NCI-H446 (cell line): ENCODE measurements at places on chromosomes 2 and 18.

DNA sequence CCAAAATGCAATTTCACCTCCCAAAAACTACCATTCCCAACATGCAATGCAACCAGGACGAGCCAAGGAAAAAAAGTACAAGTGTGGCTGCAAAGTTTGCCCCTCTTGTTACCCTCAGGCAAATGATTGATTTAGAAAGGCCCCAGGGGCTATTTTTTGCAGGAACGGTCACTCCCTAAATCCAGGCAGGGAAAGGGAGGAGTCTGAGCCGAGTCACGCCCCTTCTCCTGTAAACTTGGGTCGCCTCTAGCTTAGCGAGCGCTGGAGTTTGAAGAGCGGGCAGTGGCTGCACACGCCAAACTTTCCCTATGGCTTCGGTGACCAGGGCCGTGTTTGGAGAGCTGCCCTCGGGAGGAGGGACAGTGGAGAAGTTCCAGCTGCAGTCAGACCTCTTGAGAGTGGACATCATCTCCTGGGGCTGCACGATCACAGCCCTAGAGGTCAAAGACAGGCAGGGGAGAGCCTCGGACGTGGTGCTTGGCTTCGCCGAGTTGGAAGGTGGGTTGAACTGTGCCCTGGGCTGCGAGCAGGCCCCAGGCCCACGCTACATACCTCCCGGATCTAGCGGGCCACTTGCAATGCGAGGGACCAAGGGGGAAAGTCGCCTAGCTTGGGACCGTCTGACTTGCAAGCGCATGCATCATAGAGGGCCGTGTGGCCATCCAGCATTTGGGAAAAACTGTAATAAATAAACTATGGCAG is at the start of gene GALM:
Gene GALM (plus strand): TSS at position 261 of the 702 bp plus-strand sequence. CDS start 48 bp downstream, at position 309.
- DNase-seq: no peak

DNA sequence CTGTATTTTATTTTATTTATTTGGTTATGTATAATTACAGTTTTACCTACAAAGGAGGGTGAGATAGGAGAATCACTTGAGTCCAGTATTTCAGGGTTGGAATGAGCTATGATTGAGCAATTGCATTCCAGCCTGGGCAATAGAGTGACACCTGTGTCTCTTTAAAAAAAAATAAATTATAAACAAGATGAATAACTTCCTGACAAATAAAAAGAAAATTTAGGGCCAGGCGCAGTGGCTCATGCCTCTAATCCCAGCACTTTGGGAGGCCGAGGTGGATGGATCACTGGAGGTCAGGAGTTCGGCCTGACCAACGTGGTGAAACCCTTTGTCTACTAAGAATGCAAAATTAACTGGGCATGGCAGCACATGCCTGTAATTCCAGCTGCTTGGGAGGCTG is 17.3 kb downstream of the MTA3 start:
- no peak for DNase-seq

- DNase-seq: peak; percentile 26
Observed at GRCh38 chr18:48475635-48476549, 62.9 kb upstream of the CTIF start.

GRCh38 chr18:39841482-39842365 is 2113.3 kb upstream of the PIK3C3 start:
- peak; percentile 86 for DNase-seq

DNA sequence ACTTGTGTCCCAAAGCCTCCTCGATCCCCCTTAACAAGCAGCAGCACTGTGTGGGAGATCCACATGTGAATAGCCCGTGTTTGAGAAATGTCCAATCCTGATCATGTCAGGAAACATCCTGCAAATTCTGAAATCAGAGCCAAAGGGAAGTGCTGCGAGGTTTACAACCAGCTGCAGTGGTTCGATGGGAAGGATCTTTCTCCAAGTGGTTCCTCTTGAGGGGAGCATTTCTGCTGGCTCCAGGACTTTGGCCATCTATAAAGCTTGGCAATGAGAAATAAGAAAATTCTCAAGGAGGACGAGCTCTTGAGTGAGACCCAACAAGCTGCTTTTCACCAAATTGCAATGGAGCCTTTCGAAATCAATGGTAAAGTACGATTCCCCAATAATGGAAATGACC is at the start of gene MARCO:
Gene MARCO (plus strand): TSS at position 164 of the 400 bp plus-strand sequence. CDS start 107 bp downstream, at position 271.
- no peak for DNase-seq

GRCh38 chr2:120174963-120175581 is 48.1 kb downstream of the TMEM185B start:
- DNase-seq: peak; percentile 55

GRCh38 chr18:74806700-74807416 is 209.2 kb downstream of the ZNF407 start:
- no peak for DNase-seq

DNA sequence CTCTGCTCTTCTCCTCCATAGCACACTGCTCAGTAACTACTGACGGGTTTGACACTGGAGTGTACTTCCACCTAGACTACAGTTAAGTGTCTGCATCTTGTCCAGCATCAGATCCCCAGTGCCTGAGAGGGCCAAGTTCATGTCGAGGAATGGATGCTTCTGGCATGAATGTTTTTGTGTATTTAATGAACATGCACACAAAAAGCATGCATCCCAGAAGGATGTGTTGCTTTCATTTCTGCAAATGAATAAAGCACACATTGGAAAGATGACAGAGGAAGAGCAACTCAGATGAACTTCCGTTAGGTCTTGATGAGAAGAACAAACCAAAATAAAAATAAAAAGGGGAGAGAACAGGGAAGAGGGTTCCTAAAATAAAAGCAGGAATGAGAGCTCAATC is 27.9 kb downstream of the C2orf49 start:
- no peak for DNase-seq

- DNase-seq: no peak
Observed at GRCh38 chr18:58235001-58235436, 191.0 kb downstream of the NEDD4L start.

GRCh38 chr18:59021500-59021899 is 118.2 kb upstream of the SEC11C start:
- DNase-seq: no peak

- no peak for DNase-seq
Observed at GRCh38 chr2:104582471-104582870, 271.4 kb upstream of the POU3F3 start.

- DNase-seq: no peak
Observed at GRCh38 chr2:165820296-165820695, 26.2 kb upstream of the GALNT3 start.

GRCh38 chr18:36419188-36419899 is 121.8 kb downstream of the FHOD3 start:
- no peak for DNase-seq

- DNase-seq: peak; percentile 72
Observed at GRCh38 chr2:69724540-69725159, 17.3 kb upstream of the ANXA4 start.

- no peak for DNase-seq
Observed at GRCh38 chr2:190352668-190353536, 9.5 kb downstream of the INPP1 start.

- DNase-seq: no peak
Observed at GRCh38 chr2:66534461-66534860, 99.5 kb downstream of the MEIS1 start.

DNA sequence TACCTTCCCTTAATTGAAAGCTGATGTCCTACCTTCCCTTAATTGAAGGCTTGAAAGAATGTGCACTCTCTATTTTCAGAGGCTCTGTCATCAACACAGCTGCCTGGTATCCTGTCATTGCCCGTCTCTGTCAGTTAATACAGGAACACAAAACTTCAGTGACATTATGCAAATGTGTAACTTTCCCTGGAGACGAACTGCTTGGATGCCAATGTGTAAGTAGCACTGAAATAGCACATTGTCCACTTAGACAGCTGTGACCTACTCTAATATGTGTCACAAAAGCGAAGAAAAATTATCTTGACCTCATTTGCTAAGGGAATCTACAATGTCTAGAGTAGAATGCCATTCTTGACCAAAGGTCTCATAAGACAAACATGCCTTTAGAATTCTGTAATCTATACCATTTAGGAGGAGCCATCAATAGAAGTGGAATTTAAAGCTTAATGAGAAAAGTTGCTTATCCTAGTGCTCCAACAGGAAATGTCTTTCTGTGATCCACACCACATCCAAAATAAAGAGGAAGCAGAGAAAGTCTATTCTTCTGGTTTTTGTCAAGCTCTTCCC is 138.1 kb downstream of the BARD1 start:
- no peak for DNase-seq

GRCh38 chr18:48161191-48161910 is 230.9 kb upstream of the SMAD2 start:
- DNase-seq: peak; percentile 62
